ENCODE measurements at places on chromosomes 2 and 18.

- DNase-seq = no peak
These were observed 869.2 kb downstream of the BCL11A start for GRCh38 chr2:59684116-59684770.

DNA sequence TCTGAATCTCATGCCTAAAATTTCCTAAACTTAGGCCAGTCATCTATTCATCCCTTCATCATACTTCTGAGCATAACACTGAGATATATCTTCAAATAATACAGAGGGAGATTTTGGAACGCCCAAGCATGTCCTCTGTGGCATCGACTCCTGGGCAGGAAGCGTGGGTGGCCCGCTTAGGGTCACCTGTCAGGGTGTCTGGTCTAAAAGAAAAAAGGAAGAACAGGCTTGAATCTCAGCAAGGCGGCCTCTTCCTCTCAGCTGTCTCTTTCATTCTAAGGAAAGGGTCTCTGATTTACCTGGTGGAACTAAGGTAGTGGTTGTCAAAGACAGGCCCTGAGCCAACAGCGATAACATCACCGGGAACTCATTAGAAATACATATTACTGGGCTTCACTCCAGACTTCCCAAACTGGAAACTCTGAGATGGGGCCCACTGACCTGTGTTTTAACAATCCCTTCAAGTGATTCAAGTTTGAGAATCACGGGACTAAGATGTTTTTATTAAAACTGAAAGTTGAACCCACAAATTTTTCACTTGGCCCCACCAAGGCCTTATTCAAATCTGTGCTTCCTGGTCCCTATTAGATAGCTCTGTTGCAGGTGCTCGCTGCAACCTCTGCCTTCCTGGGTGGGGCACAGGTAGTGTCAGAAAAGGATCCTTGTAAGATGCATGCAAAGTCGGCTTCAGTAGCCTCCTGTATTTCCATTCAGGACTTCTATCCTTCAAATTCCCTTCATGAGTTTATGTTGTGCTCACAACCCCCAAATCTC lies 162.3 kb upstream of the CCDC68 start:
- no peak for DNase-seq

- peak; percentile 48 for DNase-seq
These were observed 31.6 kb upstream of the MREG start for GRCh38 chr2:216044883-216045486.

GRCh38 chr2:91442246-91442905 lies 2750.9 kb downstream of the RPIA start:
- no peak for DNase-seq

GRCh38 chr2:179606141-179606540 lies 255.3 kb downstream of the ZNF385B start:
- DNase-seq = no peak

DNA sequence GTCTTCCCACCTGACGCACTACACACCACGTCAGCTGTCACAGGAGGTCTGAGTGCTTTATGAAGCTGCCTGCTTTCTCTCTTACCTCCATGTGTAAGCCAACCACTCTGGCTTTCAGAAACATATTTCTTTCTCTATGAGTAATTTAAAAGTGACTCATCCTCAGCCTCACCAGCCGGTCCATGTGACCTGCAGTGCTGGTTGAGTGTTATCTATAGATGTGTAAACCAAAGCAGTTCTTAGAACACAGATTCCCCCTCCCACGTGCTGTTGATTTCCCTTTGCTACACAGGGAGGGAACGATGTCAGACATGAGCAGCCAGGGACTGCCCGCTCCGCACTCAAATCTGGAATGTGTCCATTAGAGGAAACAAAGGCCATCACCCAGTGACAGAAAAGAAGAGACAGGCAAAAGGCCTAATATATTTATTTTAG lies 157.8 kb downstream of the BCL2 start:
- peak; percentile 96 for DNase-seq

GRCh38 chr2:27162151-27163121 lies 13.6 kb downstream of the TCF23 start:
- no peak for DNase-seq

DNA sequence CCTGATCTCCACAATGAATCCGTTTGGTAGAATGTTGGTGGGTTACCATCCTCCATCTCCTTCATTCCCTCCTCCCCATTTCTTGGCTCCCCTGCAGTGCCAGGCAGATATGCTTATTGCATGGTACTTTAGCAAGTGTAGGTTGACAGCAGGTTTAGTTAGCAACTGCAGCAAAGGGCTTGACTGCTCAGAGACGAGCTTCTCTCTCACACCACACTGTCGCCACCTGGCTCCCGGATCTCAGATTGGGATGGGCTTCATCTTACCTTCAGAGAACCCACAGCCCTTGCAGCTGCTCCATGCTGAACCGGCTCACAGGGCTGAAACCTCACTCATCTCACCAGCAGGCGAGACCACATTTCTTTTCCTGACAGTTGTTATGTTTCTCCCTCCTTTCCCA lies 88.8 kb downstream of the VWA3B start:
- no peak for DNase-seq

DNA sequence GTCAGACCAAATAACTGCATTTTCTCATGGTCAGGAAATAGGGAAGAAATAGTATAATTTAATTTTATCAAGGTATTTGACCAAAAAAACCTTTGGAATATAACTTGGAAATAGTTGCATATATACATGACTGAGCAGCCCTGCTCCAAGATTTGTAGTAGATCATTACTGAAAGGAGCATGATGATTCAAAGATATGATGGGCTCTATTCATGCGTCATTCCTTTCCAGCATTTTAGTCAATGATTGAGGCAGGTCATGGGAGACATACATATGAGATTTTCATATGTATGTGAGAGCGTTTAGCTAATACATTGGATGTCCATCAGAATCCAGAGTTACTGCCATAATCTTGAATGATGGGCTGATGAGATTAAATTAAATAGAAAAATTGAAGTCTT lies 74.5 kb downstream of the CAB39 start:
- no peak for DNase-seq

DNA sequence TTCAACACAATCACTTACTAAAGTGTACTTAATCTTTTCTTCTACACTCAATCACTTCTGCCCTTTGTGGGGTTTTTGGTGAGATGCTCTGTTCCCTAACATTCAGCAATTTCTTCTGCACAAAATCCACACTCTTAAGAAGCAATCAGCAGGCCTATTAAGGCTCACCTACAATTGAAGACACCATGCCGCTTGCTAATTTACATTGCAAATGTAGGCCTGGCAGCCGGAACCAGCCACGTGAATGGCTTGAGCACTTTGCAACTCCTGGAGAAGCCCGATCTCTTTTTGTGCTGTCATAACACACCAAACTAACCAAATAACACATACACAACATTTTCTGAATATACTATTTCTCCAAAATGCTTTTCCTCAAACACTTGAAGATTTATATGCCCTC lies 66.3 kb downstream of the NYAP2 start:
- no peak for DNase-seq

DNA sequence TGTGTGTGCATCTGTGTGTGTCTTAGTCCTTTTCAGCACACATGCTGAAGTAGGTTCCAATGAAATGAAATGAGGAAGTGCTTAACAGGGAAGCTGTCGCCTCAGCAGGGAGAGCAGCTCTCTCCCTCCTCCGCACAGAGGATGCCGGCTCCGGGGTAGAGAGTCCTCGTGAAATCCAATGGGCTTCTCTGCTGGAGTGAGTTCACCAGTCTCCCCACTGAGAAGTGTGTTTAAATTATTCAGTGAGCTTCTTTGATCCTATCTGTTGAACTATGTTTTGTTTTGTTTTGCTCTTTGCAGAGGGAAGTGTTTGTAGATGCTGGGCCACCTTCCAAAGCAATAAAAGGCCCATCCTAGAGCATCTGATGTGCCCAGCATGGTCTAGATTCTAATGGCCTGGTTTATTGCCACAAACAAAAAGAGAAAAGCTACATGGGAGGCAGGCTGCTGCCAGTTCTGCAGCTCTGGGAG lies 6.7 kb downstream of the PPP1R7 start:
- DNase-seq = no peak

DNA sequence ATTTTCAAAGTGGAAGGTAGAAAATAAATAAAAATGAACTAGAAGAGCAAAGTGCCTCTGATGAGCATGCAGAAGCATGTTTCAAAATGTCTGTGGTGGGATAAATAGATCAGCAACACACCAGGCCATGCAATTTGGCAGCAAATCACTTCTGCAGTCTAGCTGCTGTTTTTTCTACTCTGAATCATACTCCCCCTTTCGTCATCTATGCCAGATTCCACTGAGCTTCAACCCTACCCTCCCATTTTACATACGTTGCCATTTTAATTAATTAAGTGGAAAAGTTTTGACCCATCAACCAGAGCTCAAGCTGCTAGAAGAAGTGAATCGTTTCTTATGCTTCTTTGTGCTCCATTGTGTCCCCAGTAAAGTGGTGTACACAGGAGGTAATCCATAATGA lies 79.3 kb downstream of the NRXN1 start:
- no peak for DNase-seq

DNA sequence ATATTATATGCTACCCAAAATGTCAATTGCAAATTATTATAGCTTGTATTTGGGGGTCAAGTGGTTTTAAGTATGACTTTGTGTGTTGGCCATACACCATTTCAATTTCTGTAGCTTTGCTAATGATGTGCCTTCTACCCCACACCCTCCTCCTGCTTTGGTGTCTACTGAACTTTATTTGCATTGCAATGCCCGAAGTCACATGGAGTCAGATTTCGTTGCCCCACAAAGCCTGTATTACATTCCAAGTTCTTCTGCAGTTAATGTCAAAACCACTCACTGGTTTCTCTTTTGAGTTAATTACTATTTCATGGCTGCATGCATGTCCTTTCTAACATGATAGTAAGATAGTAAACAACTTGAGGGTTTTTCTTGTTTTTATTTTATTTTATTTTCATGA lies 528.9 kb downstream of the RIT2 start:
- no peak for DNase-seq

Measured in activated CD4-positive, alpha-beta T cell treated with anti-CD3 and anti-CD28 coated beads, Interleukin-2, amount 50 U/mL, for 16 hours (primary cell).